ENCODE measurements at places on chromosomes 2 and 18. TPM values are rescaled to one million over a fixed set of nuclear protein-coding genes. Genes with fewer than 3 reads are reported as not detected.

Gene DNER
- not detected for total RNA-seq

Gene CRYGD
- total RNA-seq: not detected

Gene PROM2
- 0.70 TPM for total RNA-seq

Gene PSD4
- 340 TPM for total RNA-seq

Gene LINC00305
- total RNA-seq: not detected

Gene UBE2E3
- 59.3 TPM for total RNA-seq

Gene UGT1A7
- not detected for total RNA-seq

Gene CDCA7
- 1.6 TPM for total RNA-seq

Gene G6PC2
- not detected for total RNA-seq

Gene TLX2
- total RNA-seq: not detected

Gene SERPINB12
- total RNA-seq: not detected

Gene POTEI
- total RNA-seq: not detected

Gene ZFP36L2
- 428 TPM for total RNA-seq

DNA sequence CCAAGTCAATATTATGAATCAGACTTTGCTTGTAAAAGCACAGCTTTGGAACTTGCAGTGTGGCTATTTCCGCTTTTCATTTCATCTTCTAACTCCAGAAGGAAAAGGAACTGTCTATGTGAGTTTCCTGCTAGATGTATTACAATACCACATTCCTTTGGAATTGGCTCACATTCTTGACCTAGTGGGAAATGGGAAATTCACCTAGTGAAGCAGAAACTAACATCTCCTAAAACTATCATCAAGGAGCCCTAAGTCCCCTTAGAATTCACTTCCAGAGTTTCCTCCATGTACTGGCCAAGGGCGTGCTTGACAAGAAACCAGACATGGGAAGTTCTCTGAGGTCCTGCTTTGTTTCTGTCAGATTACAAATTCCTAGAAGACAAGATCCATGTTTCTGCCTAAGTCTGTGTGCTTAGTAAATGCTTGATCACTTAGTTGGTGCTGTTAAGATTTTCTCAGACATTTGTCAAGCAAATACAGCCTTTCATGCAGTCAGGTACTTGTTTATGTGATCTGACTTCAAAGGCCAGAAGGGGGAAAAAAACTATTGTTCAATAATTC, 275.7 kb upstream of the FN1 start:
- no peak for DNase-seq

- no peak for DNase-seq
Observed at GRCh38 chr2:2848621-2849333, 517.7 kb upstream of the MYT1L start.

- no peak for DNase-seq
Observed at GRCh38 chr2:47194410-47194809, 39.3 kb upstream of the STPG4 start.

DNA sequence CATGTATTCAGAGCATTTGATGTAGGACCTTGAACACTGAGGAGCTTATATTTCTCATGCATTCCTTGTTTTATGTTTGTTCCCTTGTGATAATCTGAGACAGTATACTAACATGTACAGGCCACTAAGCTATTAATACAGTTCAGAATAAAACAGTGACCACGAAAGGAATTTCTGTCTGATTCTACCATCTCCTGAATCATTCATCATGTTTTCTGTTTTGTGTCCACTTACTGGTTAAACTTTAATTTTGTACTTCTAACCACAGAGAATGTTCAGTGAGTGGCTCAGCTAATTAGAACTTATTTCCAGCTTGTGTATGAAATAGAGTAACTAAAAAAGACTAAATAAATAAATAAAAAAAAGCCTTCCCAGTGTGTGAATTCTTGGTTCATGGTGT, 110.4 kb downstream of the LRP1B start:
- DNase-seq: no peak

GRCh38 chr2:43073401-43073825, 153.0 kb downstream of the ZFP36L2 start:
- DNase-seq: no peak

- no peak for DNase-seq
Observed at GRCh38 chr2:37464067-37464466, 119.6 kb downstream of the QPCT start.

GRCh38 chr18:600107-600506, 3.3 kb downstream of the CLUL1 start:
- DNase-seq: no peak

DNA sequence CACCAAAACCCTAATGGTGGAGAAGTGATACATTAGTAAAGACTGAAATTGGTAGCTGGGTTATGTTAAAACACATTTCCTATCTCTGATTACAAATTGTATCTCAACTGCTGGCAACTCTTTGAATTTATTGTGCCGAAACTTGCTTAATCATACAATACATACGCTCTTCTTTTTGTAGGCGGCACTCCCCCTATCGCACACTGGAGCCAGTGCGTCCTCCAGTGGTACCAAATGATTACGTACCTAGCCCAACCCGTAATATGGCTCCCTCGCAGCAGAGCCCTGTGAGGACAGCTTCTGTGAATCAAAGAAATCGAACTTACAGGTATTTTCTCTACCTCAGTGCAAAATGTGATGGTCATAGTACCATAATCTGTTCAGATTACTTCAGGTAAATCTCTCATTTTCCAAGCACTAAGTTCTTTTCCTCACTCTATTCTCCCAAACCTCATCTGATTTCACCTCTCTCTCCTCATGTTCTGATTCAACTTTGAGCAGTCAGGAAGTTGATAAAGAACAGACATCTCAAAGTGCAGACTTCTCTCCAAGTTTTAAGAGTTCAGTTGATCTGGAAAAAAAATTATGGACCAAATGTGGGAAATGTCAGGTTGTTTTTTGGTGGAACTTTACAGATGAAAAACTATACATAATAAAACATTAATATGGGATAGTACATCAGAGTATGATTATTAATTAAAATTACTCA, 66.5 kb downstream of the ABI2 start:
- no peak for DNase-seq

DNA sequence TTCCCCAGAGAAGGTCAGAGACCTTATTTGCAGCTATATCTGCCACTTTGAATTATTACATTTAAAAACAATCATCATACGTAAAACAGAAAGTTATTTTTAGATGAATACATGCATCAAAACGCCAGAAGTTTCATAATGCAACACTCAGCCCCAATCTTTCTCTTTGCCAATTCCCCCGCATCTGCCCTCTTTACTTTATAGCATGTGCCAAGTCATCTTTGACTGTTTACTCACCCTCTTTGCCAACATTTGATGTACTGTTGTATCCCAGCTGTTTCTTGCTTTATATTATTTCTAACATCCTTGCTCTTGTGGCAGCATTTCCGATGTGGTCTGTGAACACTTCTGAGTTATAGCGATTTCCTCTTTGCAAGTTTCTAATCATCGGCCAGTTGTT, 86.2 kb downstream of the CRIM1 start:
- no peak for DNase-seq

DNA sequence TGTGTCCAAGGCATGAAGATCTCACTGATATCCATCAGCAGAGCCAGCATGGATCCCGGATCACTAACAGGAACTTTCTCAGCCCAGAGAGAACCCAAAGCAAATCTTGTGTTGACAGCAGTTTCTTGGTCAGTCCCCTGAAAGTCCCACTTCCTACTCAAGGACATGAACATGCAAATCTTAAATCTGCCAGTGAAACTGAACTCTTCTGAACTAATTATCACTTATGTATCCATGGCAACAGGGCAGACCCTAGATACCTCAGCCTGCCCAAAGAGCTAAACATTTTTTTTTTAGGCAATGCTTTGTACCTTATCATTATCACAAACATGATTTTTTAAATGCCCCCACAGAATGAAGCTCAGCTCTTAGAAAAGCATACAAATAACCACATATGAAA, 127.8 kb upstream of the DDX18 start:
- no peak for DNase-seq

- DNase-seq: no peak
Observed at GRCh38 chr2:182283512-182283911, 143.3 kb downstream of the PDE1A start.

DNA sequence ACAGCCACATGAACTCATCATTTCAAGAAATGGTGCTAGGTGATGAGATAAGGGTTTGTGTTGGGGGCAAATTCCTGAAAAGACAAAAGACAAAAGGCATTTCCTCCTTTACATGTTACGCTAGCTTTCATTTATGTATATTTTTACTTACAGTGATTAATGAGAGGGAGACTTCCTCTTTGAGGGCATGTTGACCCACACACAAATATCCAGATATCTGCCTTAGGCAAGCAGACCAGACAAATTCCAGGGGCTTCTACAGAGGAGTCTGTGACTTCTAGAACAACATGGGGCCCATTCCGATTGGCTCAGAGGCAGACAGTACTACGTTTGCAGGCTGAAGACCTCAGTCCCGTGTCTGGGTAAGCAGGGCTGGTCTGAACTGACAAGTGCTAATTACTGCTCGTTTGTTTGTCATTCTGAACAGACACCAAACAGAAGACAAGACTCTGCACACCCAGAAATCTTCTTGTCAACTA, 74.8 kb upstream of the ST6GAL2 start:
- DNase-seq: no peak

DNA sequence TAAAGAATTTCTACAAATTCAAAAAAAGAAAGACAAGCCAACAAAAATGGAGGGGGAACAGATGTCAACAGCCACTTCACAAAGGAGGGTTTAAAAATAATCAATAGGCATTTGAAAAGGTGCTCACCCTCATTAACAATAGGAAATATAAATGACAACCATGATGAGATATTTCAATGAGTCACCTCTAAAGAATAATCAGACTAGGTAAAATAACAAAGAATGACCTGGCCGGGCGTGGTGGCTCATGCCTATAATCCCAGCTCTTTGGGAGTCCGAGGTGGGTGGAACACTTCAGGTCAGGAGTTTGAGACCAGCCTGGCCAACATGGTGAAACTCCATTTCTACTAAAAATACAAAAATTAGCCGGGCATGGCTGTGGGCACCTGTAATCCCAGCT, 133.6 kb downstream of the KCNE4 start:
- DNase-seq: no peak

DNA sequence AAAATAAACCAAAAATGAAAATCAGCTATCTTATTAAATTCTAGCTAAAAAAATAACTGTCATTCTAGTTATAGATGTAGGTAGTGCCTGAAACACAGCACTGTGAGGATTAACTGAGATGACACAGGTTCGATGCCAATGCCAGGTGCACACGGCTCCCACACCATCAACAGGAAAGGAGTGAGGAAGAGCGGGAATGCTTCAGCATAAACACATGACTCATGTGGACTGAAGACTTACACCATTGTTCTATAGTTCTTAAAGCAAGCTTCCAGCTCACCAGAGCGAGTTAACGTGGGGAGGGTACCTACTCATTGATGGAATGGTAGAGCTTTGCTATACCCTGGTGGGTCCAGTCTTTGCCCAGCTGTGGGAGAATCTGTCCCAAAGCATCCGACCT, 76.7 kb downstream of the EMILIN2 start:
- no peak for DNase-seq

GRCh38 chr2:40371525-40372282, 80.2 kb downstream of the SLC8A1 start:
- no peak for DNase-seq

GRCh38 chr2:101328474-101329007, 20.0 kb upstream of the RNF149 start:
- DNase-seq: peak; percentile 75

DNA sequence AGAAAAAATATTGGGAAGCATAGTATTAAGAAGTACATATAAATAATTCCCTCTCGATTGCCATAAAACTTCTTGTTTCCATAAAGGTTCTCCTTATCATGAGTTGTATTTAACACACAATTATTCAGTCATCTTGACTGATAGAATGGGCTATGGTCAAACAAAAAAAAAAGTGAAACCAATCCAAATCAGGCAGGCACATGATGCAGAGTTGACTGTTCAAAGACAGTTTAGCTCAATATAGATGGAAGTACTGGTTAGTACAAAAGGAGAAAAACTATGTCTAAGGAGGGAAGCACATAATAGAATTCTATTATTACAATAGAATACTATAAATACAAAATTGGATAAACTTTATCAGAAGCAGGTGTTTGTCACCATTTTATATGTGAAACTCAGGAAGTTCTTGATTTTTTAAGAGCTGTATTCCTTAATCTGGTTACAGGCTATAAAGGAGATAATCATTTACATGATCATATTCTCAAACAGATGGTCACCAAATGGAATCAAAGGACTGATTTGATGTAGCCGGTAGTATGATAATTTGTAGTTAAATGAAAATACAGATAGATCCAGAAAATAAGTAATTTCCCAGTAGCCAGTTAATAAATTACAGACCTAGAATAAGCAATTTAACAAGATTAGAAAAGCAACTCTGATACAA, 18.2 kb upstream of the CALCRL start:
- DNase-seq: no peak

- DNase-seq: no peak
Observed at GRCh38 chr2:240858321-240858720, 10.3 kb upstream of the AGXT start.

DNA sequence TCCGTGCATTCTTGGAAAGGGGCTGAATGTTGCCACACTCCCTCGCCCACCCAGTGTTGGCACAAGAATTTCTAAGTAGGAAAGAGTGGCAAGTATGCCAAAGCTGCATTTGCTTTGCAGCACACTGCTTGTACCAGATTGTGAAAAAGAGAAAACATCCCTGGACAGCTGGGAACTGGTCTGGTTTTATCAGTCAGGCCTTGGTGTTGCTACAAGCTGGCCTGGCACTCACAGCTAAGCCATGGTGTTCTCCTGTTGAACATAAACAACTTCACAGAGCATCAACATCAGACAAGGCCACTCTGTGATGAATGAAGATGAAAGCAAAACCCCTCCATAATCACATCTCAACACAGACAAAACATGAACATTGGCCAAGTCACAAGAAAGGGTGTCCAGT, 4.2 kb upstream of the TRABD2A start:
- DNase-seq: no peak

- DNase-seq: no peak
Observed at GRCh38 chr18:24414349-24415003, 12.0 kb upstream of the IMPACT start.

GRCh38 chr18:48361801-48362200, 47.4 kb downstream of the ZBTB7C start:
- DNase-seq: no peak

- peak; percentile 40 for DNase-seq
Observed at GRCh38 chr2:134178138-134178877, 75.6 kb upstream of the MGAT5 start.

GRCh38 chr2:6982934-6983589, 65.8 kb downstream of the RNF144A start:
- DNase-seq: no peak

GRCh38 chr18:21004726-21005125, 106.9 kb downstream of the ROCK1 start:
- no peak for DNase-seq

- peak; percentile 60 for DNase-seq
Observed at GRCh38 chr2:64750001-64750816, 96.5 kb upstream of the SERTAD2 start.

GRCh38 chr2:10647441-10647840, 42.3 kb downstream of the NOL10 start:
- no peak for DNase-seq

GRCh38 chr2:147662221-147662620, 182.6 kb upstream of the ACVR2A start:
- DNase-seq: no peak

GRCh38 chr2:152336119-152336853, 1.3 kb downstream of the FMNL2 start:
- DNase-seq: no peak

GRCh38 chr2:220240641-220241040, 613.2 kb downstream of the SLC4A3 start:
- no peak for DNase-seq

- DNase-seq: no peak
Observed at GRCh38 chr2:31028417-31028816, 109.8 kb downstream of the GALNT14 start.

GRCh38 chr2:147789720-147790119, 55.1 kb upstream of the ACVR2A start:
- no peak for DNase-seq

- no peak for DNase-seq
Observed at GRCh38 chr2:119449521-119449920, 17.9 kb downstream of the TMEM37 start.
